ENCODE measurements at places on chromosomes 3 and 15.

GRCh38 chr3:36911990-36912804, 32.7 kb downstream of the TRANK1 start:
- H3K4me1 ChIP-seq: peaks cover 34% of the 10 kb centered on the region
- H3K4me3 ChIP-seq: peak overlapping the region; percentile 47
- H3K27me3 ChIP-seq: no peaks in the 10 kb centered on the region

DNA sequence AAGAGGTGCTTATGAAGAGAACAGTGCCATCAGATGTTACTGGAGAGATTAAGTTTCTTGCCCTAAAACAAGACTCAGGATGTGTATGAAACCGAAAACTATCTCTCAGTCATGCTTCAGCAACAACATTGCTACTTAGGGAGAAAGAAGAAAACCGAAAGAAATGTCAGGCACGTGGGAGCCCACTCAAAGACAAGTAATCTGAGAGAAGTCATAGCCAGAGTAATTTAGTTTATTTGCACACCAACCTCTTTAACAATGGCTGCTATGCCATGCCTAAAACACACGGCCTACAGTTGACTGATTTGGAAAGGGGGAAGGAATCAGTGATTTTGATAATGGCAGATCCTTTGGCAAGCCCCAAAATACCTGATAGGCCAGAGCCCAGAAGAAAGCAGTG, 162.9 kb downstream of the TIGIT start:
- no peaks in the 10 kb centered on the region for H3K36me3 ChIP-seq
- ATAC-seq: no peak
- H3K27ac ChIP-seq: no peak overlapping the region
- H3K27me3 ChIP-seq: no peaks in the 10 kb centered on the region
- no peaks in the 10 kb centered on the region for H3K4me1 ChIP-seq

GRCh38 chr15:67504796-67505195, 16.1 kb upstream of the C15orf61 start:
- no peak for ATAC-seq
- H3K27me3 ChIP-seq: no peaks in the 10 kb centered on the region
- H3K36me3 ChIP-seq: no peaks in the 10 kb centered on the region
- H3K4me1 ChIP-seq: no peaks in the 10 kb centered on the region
- H3K4me3 ChIP-seq: no peak overlapping the region

DNA sequence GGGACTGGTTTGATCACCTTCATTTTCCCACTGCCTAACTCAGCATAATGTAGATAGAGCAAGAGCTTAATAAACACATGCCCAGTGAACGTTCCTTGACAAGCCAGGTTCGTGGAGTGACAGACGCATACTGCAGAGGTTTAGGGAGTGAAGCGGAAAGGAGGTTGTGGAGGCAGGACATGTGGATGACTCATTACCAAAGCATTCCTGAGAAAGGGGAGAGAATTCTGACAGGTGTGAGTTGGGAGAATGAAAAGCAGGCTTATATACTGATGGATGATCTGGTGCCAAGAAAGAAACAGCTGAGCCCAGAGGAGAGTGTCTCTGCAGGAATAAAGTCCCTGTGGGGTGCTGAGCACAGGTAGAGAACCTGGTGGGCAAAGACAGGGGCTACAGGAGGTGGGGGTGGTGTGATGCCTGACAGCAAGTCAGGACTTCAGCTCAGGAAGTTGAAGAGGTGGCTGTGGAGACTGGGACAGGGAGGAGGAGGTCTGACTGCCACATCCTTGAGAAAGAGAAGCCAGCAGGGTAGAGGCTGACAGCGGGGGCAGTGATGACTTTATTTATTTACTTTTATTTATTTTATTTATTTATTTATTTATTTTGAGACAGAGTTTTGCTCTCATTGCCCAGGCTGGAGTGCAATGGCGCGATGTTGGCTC, 2.4 kb upstream of the RPL29 start:
- no peak for ATAC-seq
- H3K4me3 ChIP-seq: no peak overlapping the region
- peaks cover 8% of the 10 kb centered on the region for H3K4me1 ChIP-seq

DNA sequence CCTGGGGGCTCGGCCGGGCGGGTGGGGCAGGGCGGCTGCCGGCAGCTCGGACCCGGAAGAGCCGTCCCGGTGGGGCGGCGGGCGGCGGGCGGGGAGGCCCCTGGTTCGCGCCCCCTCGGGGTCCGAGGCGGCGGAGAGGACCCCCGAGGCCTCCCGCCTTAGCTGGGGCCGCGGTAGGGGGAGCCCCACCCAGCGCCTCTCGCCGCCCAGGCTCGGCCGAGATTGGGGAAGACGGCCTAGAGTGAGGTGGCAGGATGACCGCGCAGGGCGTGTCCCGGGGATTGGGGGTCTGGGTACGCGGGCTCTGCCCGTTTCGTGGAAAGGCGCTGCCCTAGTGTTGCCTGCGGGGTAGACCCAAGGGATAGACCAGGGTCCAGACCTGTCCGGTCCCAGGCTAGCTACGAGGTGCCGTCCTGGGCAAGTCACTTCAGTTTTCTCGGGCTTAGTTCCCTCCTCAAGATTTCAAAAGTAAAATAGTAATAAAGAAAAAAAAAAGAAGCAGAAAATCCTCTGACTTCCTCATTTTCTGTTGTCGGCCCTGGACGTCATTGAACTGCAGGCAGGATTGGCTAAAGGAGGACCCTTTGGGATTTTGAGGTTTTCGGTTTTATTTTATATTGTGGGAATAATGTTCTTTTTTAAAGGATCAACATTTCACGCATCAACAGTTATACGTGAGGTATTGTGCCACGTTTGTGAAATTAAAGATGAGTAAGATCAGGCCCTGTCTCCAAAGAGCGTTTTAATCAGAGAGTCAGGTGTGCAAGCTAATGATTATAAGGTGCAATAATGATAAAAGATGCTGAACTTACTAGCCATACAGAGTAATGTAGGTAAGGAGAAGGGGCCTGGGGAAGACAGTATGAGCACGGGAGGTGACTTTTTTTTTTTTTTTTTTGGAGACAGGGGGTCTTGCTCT, 679 bp downstream of the IQGAP1 start:
- peaks cover 40% of the 10 kb centered on the region for H3K4me1 ChIP-seq
- H3K36me3 ChIP-seq: peaks cover 53% of the 10 kb centered on the region
- ATAC-seq: peak; percentile 63
- H3K27ac ChIP-seq: peak overlapping the region; percentile 95

DNA sequence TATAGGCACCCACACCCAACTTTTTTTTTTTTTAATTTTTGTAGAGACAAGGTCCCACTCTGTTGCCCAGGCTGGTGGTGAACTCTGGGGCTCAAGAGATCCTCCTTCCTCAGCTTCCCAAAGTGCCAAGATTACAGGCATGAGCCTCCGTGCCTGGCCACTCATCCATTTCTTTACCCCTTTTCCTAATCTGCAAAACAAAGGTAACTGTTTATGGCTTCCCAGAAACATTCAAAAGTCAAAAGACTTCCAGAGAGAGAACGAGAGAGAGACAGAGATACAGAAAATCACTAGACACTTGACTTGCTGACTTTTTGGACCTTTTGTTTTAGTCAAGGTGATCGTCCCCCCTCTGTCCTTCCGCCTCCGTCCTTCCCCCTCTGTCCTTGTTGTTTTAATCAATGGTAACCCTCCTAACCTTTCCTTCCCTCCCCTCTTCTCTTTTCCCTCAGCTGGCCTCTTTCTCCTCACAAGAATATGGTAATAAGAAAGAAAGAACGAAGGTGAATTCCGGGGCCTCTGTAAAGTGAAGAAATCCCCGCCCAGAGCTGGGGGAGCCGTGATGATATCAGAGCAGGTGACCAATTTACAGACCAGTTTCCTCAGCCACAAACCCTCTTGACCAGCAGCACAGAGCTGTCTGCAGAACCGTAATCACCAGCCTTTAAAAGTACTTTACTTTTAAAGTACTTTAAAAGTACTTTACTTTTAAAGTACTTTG, 21.9 kb downstream of the KLHL6 start:
- ATAC-seq: peak; percentile 84
- H3K27me3 ChIP-seq: no peaks in the 10 kb centered on the region
- peaks cover 50% of the 10 kb centered on the region for H3K4me1 ChIP-seq
- H3K4me3 ChIP-seq: peak overlapping the region; percentile 67

DNA sequence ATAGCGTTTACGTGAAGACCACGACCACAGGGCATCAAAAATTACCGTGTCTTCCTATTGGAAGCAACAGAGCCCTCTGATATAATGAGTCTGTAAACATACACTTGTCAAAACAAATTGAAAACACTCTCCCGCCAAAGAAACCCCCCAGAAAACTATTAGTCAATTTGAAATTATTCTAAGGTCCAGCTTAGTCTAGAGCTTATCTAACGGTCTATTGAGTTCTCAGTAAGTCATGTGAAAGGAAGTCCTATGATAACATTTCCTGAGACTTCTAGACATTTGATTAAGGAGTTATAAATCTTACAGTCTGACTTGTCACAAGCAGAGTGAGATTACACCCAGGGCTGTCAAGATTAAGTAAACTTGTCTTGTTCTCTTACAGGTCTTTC, 356.3 kb downstream of the FOXP1 start:
- peak overlapping the region; percentile 73 for H3K4me3 ChIP-seq
- H3K36me3 ChIP-seq: peaks cover 9% of the 10 kb centered on the region
- peak overlapping the region; percentile 85 for H3K27ac ChIP-seq
- H3K4me1 ChIP-seq: peaks cover 44% of the 10 kb centered on the region
- ATAC-seq: peak; percentile 7

DNA sequence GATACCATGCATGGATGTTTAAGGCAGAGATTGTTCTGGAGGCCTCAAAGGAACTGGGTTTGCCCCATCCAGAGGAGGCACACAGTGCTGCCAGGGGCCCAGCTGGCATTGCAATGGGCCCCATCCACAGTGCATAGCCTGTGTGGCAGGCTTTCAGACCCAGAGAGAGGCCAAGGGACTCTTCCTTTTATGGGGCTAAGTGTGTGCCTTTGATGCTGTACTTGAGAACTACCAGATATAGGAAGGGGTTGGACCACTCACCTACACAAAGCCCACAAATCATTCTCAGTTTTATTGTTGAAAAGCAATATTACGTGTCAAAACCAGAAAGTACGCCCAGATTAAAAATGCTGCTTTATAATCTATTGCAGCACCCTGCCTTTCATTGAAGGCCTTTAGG, 134.9 kb downstream of the EPHB1 start:
- H3K36me3 ChIP-seq: no peaks in the 10 kb centered on the region
- H3K4me3 ChIP-seq: no peak overlapping the region
- H3K4me1 ChIP-seq: peaks cover 7% of the 10 kb centered on the region
- ATAC-seq: peak; percentile 71
- H3K27me3 ChIP-seq: peaks cover 14% of the 10 kb centered on the region
- H3K27ac ChIP-seq: no peak overlapping the region

DNA sequence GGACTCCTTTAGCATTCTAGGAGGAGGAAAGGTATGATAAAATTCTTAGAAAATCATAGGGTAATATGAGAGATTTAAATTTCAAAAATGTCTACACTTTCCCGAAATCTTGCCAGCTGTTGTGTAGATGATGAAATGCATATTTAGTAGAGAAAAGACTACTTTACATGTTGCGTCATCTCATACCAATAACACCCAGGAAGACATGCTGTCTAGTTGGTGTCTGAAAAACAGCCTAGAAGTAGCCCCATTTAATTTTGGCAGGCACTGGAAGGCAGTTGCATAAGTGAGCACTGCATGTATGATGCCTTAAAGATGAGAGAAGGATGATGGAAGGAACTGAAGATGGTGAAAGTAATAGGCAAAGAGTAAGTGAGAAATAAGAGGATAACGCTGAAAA, 310.5 kb upstream of the TPM1 start:
- no peak overlapping the region for H3K27ac ChIP-seq
- ATAC-seq: no peak
- H3K36me3 ChIP-seq: no peaks in the 10 kb centered on the region
- no peaks in the 10 kb centered on the region for H3K4me1 ChIP-seq
- peaks cover 25% of the 10 kb centered on the region for H3K27me3 ChIP-seq

DNA sequence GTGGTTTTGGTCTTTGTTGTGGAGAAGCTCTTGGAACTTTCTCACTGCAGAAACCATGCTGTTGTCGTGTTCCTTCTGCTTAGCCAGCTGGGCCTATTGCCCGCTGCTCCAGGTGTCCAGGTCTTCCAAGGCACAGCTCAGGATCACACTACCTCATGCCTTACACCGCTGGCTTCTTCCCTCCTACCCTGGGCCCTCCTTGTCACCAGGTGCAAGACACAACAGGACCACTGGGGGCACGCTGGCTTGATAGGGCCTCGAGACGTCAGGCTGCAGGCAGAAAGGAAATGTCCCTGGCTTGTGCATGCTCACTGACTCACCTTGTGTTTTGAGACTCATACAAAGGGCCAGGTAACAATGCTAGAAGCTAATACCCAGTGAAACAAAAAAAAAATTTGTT, 32.3 kb downstream of the PAQR9 start:
- no peak overlapping the region for H3K4me3 ChIP-seq
- H3K27ac ChIP-seq: no peak overlapping the region
- peak; percentile 69 for ATAC-seq
- no peaks in the 10 kb centered on the region for H3K27me3 ChIP-seq
- H3K36me3 ChIP-seq: no peaks in the 10 kb centered on the region

GRCh38 chr3:51306093-51306492, 79.0 kb upstream of the MANF start:
- no peaks in the 10 kb centered on the region for H3K36me3 ChIP-seq
- no peaks in the 10 kb centered on the region for H3K4me1 ChIP-seq
- no peaks in the 10 kb centered on the region for H3K27me3 ChIP-seq
- H3K4me3 ChIP-seq: no peak overlapping the region
- no peak overlapping the region for H3K27ac ChIP-seq

GRCh38 chr15:97745481-97746071, 214.9 kb upstream of the ARRDC4 start:
- H3K4me3 ChIP-seq: no peak overlapping the region
- H3K36me3 ChIP-seq: no peaks in the 10 kb centered on the region
- no peak for ATAC-seq
- H3K27ac ChIP-seq: no peak overlapping the region
- peaks cover 2% of the 10 kb centered on the region for H3K27me3 ChIP-seq
- H3K4me1 ChIP-seq: no peaks in the 10 kb centered on the region

DNA sequence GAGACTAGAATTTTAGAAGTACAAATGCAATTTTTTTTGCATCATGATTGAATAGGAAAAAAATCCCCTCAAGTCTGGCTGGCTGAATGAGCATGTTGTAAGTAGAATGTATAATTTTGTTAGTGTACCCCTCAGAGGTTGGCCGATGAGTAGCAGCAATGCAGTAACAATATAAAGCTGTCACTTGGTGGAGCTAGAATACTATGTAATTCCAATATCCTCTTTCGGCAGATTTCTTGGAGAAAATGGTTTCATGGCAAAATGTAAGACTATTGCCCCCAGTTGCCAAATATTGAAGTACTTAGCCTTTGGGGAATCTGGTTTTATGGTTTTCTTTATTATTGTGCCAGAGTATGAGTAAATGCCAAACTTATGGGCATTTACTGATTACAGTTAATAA, 39.8 kb upstream of the SGO1 start:
- no peaks in the 10 kb centered on the region for H3K4me1 ChIP-seq
- H3K27ac ChIP-seq: no peak overlapping the region
- ATAC-seq: no peak

- H3K27me3 ChIP-seq: no peaks in the 10 kb centered on the region
- no peaks in the 10 kb centered on the region for H3K36me3 ChIP-seq
- no peak overlapping the region for H3K27ac ChIP-seq
- H3K4me1 ChIP-seq: peaks cover 17% of the 10 kb centered on the region
- ATAC-seq: no peak
Observed at GRCh38 chr15:73944161-73945129, 18.2 kb downstream of the LOXL1 start.

DNA sequence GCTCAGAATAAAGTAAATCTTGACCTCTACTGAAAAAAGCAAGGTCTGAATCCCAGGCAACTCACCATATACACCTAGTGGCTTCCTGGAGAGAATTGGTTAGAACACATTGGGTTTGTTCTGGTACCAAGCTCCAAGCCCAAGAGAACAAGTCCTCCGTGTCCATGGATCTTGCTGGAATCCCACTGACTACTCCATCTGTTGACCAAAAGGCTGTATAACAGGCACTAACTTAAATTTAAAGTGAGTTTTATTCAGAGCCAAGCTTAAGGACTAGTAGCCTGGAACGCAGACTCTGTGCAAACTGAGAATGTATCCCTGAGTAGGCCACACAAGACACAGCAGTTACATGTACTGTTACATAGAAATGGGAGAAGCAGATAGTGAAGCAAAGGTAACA, 342.1 kb upstream of the LRRC3B start:
- H3K36me3 ChIP-seq: no peaks in the 10 kb centered on the region
- no peak for ATAC-seq
- no peaks in the 10 kb centered on the region for H3K4me1 ChIP-seq
- no peaks in the 10 kb centered on the region for H3K27me3 ChIP-seq

Measured in activated T-helper 17 cell treated with anti-CD3 and anti-CD28 coated beads, Interleukin-2, amount 50 U/mL, for 72 hours (primary cell).